ENCODE measurements at places on chromosomes 12 and 14. TPM values are rescaled to one million over a fixed set of nuclear protein-coding genes. Genes with fewer than 3 reads are reported as not detected.

The TAS2R42 gene
- total RNA-seq, result not detected

The MORN3 gene
- total RNA-seq, result 0.34 TPM

The ETV6 gene
- total RNA-seq, result 68.2 TPM

The CLEC1B gene
- total RNA-seq, result not detected

The RFC5 gene
- 61.9 TPM for total RNA-seq

The MLXIP gene
- 41.4 TPM for total RNA-seq

The GSG1 gene
- total RNA-seq, result not detected

The MYH6 gene
- 0.14 TPM for total RNA-seq

The GPR162 gene
- total RNA-seq, result 0.11 TPM

The EFS gene
- not detected for total RNA-seq

The LRRC23 gene
- 4.7 TPM for total RNA-seq

The NYNRIN gene
- total RNA-seq, result 0.34 TPM

The BATF gene
- 152 TPM for total RNA-seq

The SAMD15 gene
- 0.41 TPM for total RNA-seq

All from activated T-helper 2 cell treated with anti-CD3 and anti-CD28 coated beads, Interferon-gamma antibody, Interleukin-2, Interleukin-4, amounts not matched to agents 10 μg/mL and 5 μg/mL and 100 μg/mL, durations not matched to agents 14 hours and 24 hours and 36 hours (primary cell).